Activated naive CD4-positive, alpha-beta T cell (primary cell): ENCODE measurements at places on chromosomes 12 and 14.

GRCh38 chr12:47739979-47740378, 14.7 kb upstream of the ENDOU start:
- DNase-seq = no peak

- no peak for DNase-seq
Observed at GRCh38 chr12:89821896-89822295, 113.3 kb upstream of the ATP2B1 start.

GRCh38 chr14:101478796-101479410, 82.4 kb upstream of the DIO3 start:
- DNase-seq = no peak

GRCh38 chr14:104383088-104383995, 196.2 kb upstream of the C14orf180 start:
- no peak for DNase-seq

- DNase-seq = no peak
Observed at GRCh38 chr12:124385219-124385969, 90.5 kb downstream of the RFLNA start.

- DNase-seq = no peak
Observed at GRCh38 chr12:54935235-54935951, 49.2 kb downstream of the TESPA1 start.

GRCh38 chr14:36438883-36439282, 81.1 kb downstream of the NKX2-1 start:
- DNase-seq = no peak

- no peak for DNase-seq
Observed at GRCh38 chr12:105671720-105672119, 341.2 kb downstream of the C12orf75 start.

DNA sequence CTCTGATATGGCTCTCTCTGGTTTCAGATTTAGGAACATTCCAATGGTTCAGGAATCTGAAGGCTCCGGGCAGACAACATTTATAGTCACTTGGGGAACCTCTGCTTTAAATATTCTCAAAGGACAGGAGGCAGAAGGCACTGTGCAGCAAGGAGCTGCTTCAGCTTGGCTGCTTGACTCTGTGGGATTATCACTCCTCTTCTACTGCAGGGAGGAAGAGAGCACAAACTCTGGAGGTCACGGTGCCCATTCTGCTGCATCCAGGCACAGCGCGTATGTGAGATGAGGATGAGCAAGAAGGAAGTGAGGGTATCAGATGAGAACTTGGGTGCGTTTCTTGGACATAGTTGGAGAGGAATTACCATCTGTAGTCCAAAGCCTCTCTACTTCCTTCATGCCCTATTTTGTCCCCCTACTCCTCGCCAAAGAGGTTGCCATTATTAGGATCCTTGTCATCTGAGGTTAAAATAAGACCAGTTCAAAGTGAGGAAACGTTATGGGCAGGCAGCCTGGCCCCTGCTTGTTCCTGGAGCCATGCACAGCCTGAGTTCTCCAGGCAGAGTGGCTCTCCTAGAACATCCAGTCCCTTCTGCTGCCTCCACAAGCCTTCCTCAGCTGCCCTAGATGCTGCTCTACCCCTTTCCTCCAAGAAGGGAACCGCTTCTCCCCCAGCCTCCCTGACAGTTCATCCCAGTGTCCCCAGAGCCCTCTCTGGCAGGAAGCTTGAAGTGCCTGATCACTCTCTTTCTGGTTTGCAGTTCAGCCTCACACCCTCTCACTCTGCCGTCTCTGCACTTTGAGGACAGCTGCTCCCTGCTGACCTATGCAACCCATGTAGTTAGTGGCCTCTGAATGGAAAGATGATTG, 12.5 kb downstream of the FGF6 start:
- DNase-seq = no peak

- no peak for DNase-seq
Observed at GRCh38 chr14:93185349-93185720, 218 bp downstream of the LYSET start.

DNA sequence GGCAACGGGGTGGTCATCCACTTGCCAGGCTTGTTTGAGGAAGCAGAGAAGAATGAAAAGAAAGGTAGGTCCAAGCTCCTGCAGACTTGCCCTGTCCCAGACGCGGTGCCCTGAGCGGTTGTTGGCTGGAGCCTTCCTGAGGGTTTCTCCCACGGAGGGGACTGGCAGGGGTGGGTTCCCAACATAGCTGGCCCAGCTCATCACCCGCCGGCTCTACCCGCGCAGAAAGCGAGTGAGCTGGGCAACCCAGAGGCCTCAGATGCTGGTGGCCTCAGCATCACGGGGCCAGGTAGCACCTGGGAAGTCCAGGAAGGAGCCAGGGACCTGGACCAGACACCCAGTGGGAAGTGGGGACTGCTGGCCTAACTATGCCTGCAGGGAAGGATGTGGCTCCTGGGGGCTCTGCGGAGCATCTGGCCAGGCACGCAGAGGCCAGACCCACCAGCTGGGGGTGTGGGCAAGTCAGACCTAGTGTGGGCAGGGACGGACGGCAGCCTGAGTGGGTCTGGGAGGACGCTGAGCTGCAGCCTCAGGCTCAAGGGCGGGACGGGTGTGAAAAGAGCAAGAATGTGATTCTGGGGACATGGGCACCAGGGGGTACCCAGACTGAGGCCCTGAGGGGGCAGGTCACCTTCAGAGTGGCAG, 14.4 kb upstream of the SIVA1 start:
- no peak for DNase-seq

- no peak for DNase-seq
Observed at GRCh38 chr12:116370004-116370404, 92.5 kb upstream of the MED13L start.

DNA sequence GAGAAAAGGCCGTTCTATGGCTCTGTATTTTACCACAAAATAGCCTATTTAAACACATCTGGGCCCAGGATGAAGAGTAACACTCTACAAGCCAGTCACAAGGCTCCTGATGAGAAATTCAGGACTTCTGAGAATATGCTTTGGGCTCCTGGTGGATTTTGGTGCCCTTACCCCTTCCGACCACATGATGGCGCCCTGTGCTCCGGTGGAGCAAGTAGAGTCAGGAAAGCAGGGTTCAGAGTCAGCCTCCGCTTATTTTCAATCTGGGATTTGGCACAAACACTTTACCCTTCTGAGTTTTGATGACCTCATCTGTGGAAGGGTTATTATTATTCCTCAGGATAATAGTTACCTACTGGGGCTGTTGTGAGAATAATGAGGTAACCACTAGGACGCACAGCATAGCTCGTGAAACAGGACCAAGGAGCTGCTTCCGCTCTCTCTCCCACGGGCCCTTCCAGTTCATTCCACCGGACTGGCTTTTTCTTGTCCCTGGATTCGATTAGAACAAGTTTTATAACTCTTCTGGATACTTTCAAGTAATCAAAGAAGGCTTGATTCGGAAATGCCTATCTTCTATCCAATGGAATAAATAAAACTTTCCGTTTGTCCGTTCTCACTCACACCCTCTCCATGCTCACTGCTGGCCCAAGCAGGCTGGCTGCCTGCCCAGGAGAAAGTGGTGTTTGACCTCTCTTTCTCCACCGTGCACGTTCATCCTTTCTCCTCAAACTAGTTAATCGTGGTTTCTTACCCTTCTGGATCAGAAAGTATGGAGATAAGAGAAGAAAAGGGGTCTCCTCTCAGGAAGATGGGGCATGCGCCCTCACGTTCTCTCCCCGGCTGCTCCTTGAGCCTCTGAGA, 104.6 kb downstream of the GALC start:
- DNase-seq = no peak

- DNase-seq = no peak
Observed at GRCh38 chr14:23068789-23069412, 11.6 kb upstream of the CDH24 start.

- no peak for DNase-seq
Observed at GRCh38 chr12:92701441-92701840, 1.3 kb upstream of the PLEKHG7 start.

DNA sequence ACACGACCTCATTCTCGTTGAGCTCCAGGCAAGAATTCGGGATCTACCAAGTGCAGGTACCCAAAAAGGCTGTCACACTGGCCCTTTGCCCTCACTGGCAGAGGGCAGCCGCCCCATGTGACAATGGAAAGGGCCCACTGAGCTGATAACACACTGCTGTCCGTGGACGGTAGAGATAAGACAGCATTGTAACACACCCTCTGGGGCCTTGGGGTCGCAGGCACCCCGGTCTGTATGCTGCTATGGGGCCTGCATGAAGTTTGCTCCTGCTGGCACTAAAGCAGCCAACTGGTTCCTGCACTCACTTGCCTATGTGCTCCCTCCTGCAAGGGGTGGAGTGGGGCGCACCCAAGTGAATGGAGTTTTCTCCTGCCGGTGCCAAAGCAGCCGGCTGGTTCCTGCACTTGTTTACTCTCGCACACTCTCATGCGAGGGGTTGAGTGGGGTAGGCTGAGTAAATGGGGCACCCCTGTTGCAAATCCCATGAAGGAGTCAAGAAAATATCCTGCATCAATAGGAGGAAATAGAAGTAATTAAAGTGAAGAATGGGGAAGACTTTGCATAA, 477.9 kb downstream of the ATP23 start:
- no peak for DNase-seq

DNA sequence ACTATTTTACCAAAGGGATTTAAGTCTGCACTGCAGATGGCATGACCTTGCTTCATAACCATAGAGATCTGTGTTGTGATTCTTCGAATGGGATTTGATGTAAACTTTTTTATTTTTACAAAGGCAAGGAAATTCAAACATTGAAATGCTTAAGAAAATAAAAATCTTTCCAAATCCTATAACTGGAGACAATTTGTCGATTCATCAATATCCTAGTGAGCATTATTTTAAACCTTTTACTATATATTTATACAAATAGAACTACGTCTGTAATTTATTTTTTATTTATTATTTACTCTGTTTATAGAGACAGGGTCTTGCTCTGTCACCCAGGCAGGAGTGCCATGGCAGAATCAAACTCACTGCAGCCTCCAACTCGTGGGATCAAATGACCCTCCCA, 14.3 kb upstream of the SCAF11 start:
- no peak for DNase-seq

GRCh38 chr12:6627616-6628015, 8.1 kb downstream of the LPAR5 start:
- no peak for DNase-seq

GRCh38 chr14:74482571-74482970, 10.5 kb downstream of the NPC2 start:
- no peak for DNase-seq

DNA sequence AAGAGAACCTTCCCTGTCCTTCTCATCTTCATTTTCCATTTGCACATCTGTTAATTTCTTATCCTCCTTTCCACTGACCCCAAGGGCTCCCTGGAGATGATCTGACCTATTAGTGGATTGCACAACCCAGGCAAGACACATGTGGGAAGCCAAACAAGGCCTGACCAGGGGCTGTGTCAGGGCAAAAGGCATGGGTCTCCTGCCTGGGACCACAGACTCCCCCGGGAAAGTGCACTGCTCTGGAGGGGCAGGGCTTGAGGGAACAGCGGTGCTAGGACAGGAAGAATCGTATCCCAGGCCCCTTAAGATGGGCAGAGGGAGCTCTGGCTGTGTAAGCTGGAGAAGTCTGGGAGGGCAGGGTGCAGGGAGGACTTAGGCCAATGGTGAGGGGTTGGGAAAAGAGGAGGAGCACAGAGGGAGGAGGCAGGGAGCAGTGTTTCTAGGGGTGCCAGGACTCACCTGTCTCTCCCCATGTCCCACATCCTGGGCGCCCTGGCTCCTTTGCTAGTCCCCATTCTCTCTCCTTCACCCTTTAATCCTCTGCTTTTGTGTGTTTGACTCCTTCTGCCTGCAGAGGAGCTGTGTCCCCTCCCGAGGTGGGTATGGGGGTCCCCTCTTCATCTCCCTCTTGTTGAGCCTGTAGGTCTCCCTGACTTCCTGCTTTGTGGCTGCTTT, 25.3 kb downstream of the PLEKHG3 start:
- no peak for DNase-seq

- no peak for DNase-seq
Observed at GRCh38 chr14:59961518-59962062, 41.6 kb downstream of the LRRC9 start.

GRCh38 chr14:25463480-25463879, 413.5 kb upstream of the STXBP6 start:
- DNase-seq = no peak

DNA sequence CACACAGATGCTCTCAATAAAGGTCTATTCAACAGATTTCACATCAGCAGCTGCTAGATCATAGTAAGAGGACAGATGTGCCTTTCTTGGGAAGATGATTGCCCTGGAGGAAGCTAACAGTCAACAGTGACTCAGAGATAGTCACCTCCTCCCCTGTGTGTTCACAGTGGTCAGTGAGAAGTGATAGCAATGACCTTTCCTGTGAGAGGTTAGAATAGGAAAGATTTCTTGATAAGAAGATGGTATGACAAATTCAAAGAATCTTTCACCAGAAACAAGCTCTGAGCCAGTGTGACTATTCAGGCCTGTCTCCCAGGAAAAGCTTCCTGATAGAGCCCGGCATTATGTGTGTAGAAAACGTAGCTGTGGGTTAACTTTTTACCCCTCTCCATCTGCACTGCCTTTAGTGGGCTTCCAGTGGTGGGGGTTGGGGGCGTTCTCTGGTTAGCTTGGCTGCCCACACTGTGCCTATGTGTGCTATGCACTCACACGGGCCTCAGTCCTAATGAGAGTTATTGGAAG, 66.4 kb upstream of the ARHGAP5 start:
- DNase-seq = no peak

GRCh38 chr12:53097564-53098353, at the start of gene IGFBP6:
Gene IGFBP6, plus strand, starts transcription at chr12:53097667. Its CDS starts 51 bp downstream, at chr12:53097718.
- peak; percentile 50 for DNase-seq

- DNase-seq = no peak
Observed at GRCh38 chr14:89792489-89793366, 161.8 kb downstream of the EFCAB11 start.

GRCh38 chr14:43249116-43249515, 1258.0 kb downstream of the FSCB start:
- no peak for DNase-seq

DNA sequence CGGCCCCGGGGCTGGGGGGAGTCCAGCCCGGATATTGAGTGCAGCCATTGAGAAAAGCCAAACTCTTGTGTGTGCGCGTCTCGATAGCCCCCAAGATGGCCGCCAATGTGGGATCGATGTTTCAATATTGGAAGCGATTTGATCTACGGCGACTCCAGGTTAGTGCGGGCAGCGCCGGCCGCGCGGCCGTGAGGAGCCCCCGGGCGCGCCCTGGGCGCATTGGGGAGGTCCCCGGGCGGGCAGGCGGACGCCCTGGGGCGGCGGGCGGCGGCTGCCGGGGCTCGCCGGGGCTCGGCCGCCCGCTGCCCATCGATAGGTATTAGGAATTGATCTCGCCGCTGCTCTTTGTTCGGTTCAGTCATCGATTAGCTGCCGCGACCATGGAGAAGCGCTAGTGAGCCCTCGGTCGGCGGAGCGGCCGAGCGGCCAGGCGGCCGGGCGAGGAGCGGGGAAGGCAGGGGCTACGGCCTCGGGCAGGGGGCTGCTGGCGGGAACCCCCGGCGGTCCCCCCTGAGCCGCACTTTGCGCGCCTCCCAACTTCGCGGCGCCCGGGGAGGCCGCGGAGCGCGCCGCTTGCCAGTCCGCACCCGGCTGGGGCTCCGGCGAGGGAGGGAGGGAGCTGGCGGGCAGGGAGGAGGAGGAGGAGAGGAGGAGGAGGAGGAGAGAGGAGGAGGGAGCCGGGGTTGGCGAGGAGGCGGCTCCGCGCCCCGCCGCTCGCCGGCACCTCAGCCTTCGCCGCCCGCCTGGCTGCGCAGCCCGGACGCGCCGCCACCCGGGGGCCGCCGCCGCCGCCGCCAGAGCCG, 113.9 kb upstream of the MYL2 start:
- DNase-seq = no peak

- peak; percentile 38 for DNase-seq
Observed at GRCh38 chr14:76977793-76978720, 50.5 kb downstream of the IRF2BPL start.

GRCh38 chr12:65952737-65953209, 128.5 kb downstream of the HMGA2 start:
- DNase-seq = no peak

- DNase-seq = no peak
Observed at GRCh38 chr14:52155651-52156213, 86.9 kb upstream of the NID2 start.
